ENCODE measurements at places on chromosomes 2 and 18.

GRCh38 chr2:108377815-108378630 is at the start of gene SULT1C4:
SULT1C4 (plus strand) TSS chr2:108377954; CDS start chr2:108378338, 384 bp downstream.
- DNase-seq: no peak

DNA sequence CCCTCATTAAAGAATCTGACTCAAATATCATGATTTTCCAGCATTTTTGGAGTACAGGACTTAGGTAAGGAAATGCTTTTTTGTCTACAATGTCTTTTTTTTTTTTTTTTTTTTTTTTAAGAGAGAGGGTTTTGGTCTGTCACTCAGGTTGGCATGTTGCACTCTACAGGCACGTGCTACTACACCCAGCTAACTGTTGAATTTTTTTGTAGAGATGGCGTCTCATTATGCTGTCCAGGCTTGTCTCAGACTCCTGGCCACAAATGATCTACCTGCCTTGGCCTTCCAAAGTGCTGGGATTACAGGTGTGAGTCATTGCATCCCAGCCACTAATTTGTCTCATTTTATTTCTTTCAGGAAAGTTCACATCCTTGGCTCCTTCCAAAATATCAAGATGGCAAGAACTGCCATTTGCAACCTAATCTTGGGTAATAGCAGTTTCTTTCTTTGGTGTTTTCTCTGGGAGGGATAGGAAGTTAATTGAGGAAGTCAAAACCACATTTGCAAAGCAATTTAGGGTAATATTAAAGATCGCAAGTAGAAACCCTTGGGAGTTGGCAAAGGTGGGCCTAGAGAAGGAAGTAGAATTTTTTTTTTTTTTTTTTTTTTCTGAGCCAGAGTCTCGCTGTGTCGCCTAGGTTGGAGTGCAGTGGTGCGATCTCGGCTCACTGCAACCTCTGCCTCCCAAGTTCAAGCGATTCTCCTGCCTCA is 15.5 kb downstream of the PNO1 start:
- no peak for DNase-seq

DNA sequence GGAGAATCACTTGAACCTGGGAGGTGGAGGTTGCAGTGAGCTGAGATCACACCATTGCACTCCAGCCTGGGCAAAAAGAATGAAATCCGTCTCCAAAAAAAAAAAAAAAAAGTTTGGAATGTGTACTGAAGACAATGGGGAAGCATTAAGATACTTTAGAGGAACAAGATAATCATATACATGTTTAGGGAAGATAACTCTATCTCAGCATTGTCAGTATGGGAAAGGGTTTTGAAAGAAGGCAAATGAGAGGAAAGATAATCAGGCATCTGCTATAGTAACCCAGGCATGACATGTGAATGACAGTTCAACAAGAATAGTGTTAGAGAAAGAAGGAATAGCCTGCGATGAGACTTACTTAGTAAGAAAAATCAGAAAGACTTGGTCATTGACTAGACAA is 112.0 kb downstream of the ATAD2B start:
- DNase-seq: no peak

DNA sequence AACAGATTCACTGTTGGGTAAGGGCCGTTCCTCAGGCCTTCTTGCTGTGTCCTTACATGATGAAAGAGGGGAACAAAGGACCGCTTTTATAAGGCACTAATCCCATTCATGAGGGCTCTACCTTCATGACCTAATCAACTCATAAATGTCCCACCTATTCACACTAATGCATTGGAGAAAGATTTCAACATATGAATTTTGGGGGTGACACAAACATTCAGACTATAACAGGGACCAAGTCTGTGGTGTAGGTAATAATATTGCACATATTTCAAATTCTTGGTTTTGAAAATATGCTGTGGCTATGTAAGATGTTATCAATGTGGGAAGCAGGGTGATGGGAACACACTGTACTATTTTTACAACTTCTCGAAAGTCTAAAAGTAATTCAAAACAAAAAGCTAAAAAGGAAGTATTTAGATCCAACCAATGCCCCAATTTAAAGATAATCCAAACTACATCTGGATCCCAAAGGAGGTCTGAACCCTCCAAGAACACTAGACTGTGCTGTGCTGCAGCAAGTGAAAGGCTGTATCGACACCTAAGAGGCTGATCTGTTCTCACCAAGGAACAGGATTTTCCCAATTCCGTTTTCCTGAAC is 82.4 kb upstream of the TGIF1 start:
- DNase-seq: no peak

DNA sequence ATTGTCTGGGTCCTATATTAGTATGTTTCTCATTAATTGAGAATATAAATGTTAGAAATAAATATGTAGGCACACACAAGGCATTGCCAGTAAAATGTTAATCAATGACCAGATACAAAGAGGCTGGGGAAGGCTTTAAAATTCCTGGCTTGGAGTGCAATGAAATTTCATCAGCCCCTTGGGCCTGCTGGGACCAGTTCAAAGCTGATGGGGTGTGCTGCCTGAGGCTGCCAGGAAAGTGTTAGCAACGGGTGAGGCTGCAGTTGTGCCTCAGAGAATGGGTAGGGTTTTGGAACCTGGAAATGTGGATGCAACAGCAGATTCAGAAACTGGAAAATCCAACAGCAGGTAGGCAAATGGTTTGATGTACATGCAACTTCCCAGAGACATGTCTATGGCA is 68.9 kb downstream of the DIPK1C start:
- DNase-seq: no peak

- no peak for DNase-seq
These were observed 79.2 kb downstream of the LAMA1 start for GRCh38 chr18:7038330-7038851.

DNA sequence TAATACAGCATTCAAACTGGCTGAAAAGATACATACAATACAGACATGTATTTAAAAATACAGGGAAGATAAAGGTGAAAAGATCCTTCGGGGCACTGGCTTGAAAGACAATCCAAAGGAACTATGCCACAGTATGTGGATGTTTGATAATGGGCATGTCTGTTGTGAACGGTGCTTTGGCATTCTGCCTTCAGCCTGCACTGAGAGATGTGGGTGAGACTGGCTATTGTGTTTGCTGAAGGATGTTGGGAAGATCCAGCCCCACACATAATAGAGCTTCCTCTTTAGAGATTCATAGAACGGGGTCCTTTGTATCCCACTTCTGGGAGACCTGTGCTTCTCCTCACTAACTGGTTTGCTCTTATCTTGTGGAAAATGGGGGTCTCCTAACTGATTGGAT is 65.1 kb upstream of the CXCR4 start:
- no peak for DNase-seq

DNA sequence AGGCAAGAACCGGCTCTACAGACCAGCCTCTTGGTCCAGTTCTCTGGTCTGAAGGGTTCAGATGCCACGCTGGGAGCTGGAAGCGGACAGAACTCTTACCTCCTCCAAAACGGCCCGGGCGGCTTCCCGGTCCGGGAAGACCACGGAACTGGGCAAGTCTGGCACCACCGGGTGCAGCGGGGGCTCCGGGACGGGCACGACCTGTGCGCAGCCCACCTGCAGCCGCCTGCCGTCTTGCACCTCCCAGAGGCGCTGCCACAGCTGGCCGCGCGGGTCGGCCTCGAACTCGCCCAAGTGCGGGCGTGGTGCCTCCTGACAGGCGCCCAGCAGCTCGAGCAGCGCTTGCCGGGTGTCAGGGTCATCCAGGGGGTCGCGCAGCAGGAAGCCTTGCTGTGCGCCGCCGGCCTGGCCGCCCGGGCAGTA is 773 bp downstream of the CMPK2 start:
- no peak for DNase-seq

DNA sequence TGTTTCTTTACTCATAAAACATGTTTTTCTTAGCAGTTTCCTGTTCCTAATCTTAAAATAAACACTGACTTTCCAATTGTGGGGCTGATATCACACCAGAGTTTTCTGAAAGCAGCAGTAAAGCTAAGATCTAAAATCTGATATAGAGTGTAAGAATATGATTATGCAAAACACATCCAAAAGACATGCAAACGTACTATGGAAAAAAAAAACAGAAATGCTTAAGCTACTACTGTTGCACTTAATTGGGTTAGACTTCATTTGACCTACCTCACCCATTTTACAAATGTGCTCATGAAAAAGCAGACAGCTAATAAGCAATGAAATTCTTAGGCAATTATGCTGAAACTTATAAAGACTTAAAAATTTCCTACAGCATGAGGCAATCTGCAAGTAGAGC is 10.5 kb downstream of the CYTIP start:
- DNase-seq: no peak

- DNase-seq: no peak
These were observed 2.4 kb upstream of the STK11IP start for GRCh38 chr2:219595256-219595655.

DNA sequence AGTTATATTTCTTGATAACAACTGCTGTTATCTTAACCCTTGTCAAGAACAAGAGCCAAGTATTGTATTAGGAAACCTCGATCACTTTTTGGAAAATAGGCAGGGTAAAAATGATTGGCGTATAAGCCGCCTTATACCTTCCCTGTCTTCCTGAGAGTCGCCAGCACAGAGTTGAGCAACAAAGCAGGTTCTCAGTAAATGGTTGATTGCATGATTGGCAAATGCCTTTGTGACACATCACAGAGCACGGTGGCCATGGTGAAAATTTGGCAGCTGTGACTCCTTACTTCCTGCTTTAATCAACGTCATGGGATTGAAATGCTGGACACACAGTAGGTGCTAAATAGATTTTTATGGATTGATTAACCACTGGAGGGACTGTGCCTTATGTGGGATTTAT is 3.9 kb upstream of the KLHL29 start:
- peak; percentile 68 for DNase-seq

GRCh38 chr2:174764280-174765255 is at the start of gene CHRNA1:
CHRNA1 (minus strand) TSS chr2:174764472; CDS start chr2:174764394, 78 bp downstream.
- peak; percentile 48 for DNase-seq

DNA sequence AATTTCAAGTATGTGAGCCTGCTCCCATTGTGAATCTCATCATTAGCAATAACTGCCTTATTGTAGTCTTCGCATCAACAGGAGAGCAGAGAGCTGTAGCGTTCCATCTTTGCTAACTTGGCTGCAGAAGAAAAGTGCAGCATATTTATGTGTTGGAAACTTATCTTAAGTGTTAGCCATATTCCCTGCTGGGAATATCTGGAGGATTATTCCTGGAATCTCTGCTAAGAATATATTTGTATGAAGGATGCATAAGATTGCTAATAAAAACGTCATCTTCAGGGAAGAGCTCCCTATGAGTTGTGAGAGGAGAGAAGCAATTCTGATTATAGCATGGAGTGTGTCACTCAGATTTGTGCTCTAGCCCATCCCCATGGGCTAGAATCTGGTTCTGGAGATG is 115.1 kb upstream of the REG3G start:
- DNase-seq: no peak

DNA sequence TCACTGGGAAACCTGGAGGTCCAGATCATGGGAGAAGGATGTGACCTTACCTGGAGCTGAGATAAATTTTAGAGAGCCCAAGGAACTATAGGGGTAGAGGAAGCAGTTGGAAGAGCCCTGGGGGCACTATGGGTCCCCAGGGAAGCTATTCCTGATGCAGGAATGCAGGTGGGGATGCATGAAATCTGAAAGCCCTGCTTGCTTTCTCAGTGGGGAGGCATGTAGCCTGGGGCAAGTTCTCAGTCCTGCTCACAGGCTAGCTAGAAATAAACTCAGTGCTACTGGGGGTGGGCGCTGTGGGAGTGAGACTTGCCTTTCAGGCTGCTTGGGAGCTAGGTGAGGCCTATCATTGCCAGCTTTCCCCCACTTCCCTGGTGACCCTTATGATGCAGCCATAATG is 499.7 kb downstream of the PTH2R start:
- no peak for DNase-seq
